ENCODE measurements at places on chromosomes 2 and 18. TPM values are rescaled to one million over a fixed set of nuclear protein-coding genes. Genes with fewer than 3 reads are reported as not detected.

The GALNT14 gene
- 5.3 TPM for total RNA-seq

The SCN7A gene
- total RNA-seq = not detected

The SNTG2 gene
- total RNA-seq = 0.07 TPM

The DSEL gene
- total RNA-seq = 53.5 TPM

The PTMA gene
- total RNA-seq = 465 TPM

The ATP6V1B1 gene
- total RNA-seq = 1.1 TPM

The FBLN7 gene
- 17.7 TPM for total RNA-seq

The SLC9A4 gene
- 0.03 TPM for total RNA-seq

The XDH gene
- total RNA-seq = 2.7 TPM

The POTEJ gene
- not detected for total RNA-seq

The FOXI3 gene
- not detected for total RNA-seq

The PROM2 gene
- 0.20 TPM for total RNA-seq

The PPP1R1C gene
- total RNA-seq = 0.07 TPM

The CRYBA2 gene
- not detected for total RNA-seq

The TMEM169 gene
- total RNA-seq = 0.83 TPM

The C2orf66 gene
- total RNA-seq = 0.59 TPM

The KLHL30 gene
- total RNA-seq = 5.2 TPM

The ARHGAP15 gene
- total RNA-seq = not detected

The SIGLEC15 gene
- total RNA-seq = 1.8 TPM

The MBP gene
- total RNA-seq = 12.7 TPM

The USP40 gene
- 36.9 TPM for total RNA-seq

The ANKRD30BL gene
- total RNA-seq = not detected

The SERPINB10 gene
- total RNA-seq = not detected

The KCNF1 gene
- not detected for total RNA-seq

The IRS1 gene
- 24.5 TPM for total RNA-seq

The INPP5D gene
- total RNA-seq = 0.59 TPM

The THSD7B gene
- total RNA-seq = 1.4 TPM

The TMEM178A gene
- total RNA-seq = 0.86 TPM

The YES1 gene
- 71.1 TPM for total RNA-seq

The POLR1B gene
- 21.2 TPM for total RNA-seq

The DYNAP gene
- not detected for total RNA-seq

The ANAPC1 gene
- total RNA-seq = 49.9 TPM

The LYPD6 gene
- 0.07 TPM for total RNA-seq

The UGT1A8 gene
- not detected for total RNA-seq

The GATA6 gene
- 40.3 TPM for total RNA-seq

The L3MBTL4 gene
- total RNA-seq = 0.13 TPM

The IL1R2 gene
- total RNA-seq = 0.13 TPM

The PECR gene
- total RNA-seq = 17.8 TPM

The SLC8A1 gene
- total RNA-seq = 116 TPM

The TTC21B gene
- total RNA-seq = 35.3 TPM

The TTC27 gene
- total RNA-seq = 25.6 TPM
